Osteoblast (primary cell): ENCODE measurements at places on chromosomes 1 and 21. TPM values are rescaled to one million over a fixed set of nuclear protein-coding genes. Genes with fewer than 3 reads are reported as not detected.
A peak's percentile ranks its signal among the peaks of the same experiment; 100 is the strongest.

MTHFR gene
- total RNA-seq, result 32.6 and 34.5 TPM in 2 replicates

- DNase-seq, result no peak
These were observed 18.7 kb upstream of the FMOD start for GRCh38 chr1:203369666-203370065.

C8B gene
- total RNA-seq, result not detected in 2 replicates

DNA sequence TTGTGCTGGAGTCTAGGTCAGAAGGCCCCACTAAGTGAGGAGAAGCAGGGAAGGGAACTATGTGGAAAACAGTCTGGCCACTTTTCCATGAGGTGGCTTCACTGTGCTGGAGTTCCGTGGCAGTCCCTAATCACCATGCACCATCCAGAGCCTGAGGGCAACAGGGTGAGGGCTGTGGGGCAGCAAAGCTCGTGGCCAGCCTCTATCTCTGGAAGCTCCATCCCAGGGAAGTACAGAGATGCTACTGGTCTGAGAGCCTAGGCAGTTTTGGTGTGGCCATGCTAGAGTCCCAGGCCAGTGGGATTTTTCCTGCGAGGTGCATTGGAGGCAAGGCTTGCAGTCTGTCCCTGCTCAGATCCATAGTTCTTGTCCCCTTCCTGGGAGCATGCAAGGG, 157.3 kb upstream of the LRRC7 start:
- no peak for DNase-seq

- DNase-seq, result no peak
These were observed 65.1 kb downstream of the DDR2 start for GRCh38 chr1:162697140-162697895.

DNA sequence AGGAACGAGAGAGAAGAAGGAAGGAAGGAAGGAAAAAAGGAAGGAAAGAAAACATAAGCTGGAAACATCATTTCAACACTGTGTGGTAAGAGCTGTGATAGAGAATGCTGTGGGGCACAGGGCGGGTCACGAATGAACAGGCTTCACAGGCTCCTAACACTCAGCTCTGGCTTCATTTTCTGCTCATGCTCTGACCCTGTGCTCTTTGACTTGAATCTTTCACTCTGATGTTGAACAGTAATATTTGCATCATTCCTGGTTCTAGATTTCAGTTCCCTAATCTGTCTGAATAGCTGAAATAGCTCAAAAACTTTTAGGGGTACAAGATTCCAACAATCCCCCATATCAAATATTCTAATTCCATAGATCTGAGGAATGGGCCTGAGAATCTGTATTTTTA, 207.3 kb downstream of the LHX8 start:
- no peak for DNase-seq

GRCh38 chr1:29849991-29850757, 613.9 kb downstream of the PTPRU start:
- DNase-seq, result no peak

GRCh38 chr1:177925006-177925405, 44.9 kb downstream of the SEC16B start:
- DNase-seq, result no peak

DNA sequence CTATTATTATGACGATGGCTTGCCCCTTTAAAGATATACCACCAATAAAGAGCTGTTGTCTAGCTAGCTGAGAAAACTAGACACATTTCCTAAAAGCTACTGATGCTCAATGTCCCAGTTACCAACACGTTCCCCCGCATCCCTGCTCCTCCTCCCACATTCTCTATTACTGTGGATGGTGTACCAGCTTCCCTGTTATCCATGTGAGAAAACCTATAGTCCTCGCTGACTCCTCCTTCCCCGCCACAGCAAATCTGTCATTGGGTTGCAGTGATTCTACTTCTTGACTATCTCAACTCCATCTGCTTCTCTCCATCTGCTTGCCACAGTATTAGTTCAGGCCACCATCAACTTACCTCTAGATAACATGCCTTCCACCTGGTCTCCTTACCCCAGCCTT, 337.5 kb downstream of the KCNH1 start:
- no peak for DNase-seq

VN1R5 gene
- total RNA-seq, result not detected in 2 replicates

LCE1B gene
- not detected in 2 replicates for total RNA-seq

GRCh38 chr1:115134850-115135480, 45.7 kb upstream of the TSPAN2 start:
- peak; percentile 87 for DNase-seq

DNA sequence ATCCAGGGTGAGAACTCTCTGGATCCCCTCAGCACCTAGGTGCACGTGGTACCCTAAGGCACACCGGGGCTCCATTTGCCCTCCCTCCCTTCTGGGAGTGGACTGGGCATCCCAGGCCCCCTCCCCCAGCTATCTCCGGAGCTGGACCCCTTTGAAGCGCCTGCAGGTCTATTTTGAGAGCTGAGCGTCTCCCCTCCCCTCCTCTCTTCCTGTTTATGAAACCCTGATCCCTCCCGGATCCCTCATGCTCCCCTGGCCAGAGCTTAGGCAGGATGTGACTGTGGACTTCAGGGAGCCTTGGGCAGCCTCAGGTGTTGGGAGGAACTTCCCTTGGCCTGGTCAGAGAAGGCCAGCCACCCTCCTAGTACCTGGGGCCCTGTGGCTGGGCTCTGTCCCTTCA, 10.2 kb downstream of the RPS6KA1 start:
- no peak for DNase-seq

- no peak for DNase-seq
These were observed 12.6 kb downstream of the SUCO start for GRCh38 chr1:172545396-172546004.

- no peak for DNase-seq
These were observed 220.0 kb downstream of the LRRC40 start for GRCh38 chr1:69985376-69985775.

OR2G6 gene
- total RNA-seq, result not detected in 2 replicates

GRCh38 chr1:61797045-61797755, 54.9 kb downstream of the PATJ start:
- DNase-seq, result no peak

DNA sequence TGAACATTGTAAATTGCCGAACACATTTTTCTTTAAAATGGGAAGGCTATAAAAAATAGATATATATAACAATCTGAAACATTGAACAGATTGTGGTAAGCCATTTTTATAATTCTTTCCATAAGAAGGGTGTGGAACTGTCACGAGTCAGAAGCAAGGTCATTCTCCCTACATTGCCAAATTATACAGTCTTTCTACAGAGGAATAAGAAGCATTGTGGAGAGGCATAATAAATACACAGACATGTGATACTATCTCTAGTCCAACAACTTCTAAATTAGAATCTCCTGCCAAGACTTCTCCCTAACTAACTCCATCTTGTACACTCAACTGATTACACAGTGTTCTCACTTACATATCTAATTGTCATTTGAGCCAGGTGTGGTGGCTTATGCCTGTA, 227.9 kb downstream of the CENPF start:
- no peak for DNase-seq

OR2T35 gene
- not detected in 2 replicates for total RNA-seq

DNA sequence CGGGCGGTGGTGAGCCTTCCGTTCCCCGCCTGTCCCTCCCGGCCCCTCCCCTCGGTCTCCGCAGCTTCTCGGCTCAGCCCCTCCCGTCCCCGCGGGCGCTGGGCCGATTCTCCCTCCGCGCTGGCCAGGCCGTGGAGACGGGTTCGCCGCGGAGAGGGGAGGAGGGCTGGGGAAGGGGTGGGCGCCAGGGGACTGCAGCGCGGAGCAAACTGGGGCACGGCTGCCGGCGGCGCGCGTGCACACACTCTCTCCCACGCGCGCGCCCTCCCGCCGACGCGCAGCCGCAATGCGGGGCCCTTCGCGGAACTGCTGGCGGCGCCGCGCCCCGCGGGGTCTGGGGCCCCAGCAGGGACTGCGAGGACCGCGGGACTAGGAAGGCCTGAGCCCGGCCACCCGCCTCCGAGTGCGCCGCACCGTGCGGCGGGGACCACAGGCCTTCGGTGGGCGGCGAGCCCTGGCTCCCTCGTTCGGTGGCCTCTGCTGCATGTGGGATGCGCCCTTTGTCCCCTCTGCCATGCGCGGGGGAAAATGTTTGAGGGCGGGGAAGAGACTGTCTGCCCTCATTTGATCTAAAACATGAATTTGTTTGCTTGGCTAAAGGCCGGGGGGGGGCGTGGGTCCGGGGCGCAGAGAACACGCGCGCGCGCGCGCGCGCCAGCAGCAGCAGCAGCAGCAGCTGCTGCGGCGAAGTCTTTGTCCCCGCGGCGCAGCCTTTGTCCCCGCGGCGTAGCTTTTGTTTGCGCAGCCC, 90.7 kb upstream of the VAMP3 start:
- peak; percentile 95 for DNase-seq

CAPN8 gene
- total RNA-seq, result not detected in 2 replicates

DMAP1 gene
- total RNA-seq, result 19.4 and 19.9 TPM in 2 replicates

- DNase-seq, result no peak
These were observed 110.6 kb downstream of the HS2ST1 start for GRCh38 chr1:87024936-87025540.

DNA sequence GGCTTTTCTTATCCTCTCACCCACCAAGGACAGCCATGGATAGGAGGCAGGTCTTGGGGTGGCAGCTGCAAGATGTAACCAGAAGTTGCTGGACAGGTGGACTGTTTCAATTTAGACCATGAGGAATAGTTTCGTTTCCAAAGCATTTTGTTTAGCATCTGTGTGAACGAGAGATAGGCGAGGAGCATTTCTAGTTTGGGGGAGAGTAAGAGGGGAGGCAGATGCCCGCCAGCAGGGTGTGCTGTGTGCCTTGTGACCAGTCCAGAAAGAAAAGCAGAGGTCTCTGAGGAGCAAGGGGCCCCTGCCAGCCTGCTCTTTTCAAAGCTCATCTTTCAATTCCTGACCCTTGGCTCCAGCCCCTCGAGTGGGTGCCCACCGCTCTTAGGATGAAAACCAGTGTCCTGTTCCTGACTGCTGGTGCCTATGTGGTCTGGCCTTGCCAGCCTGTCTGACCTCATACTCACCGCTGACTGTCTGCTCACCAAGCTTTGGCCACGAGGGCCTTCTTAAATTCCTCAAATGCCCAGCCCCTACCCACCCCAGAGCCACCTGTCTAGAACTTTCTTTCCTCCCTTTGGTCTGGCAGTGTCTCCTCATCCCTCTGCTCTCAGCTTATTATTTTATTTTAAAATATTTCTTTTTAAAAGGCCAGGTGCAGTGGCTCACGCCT, 8.5 kb downstream of the SERINC2 start:
- peak; percentile 42 for DNase-seq

- DNase-seq, result peak; percentile 23
These were observed 19.2 kb downstream of the PKP1 start for GRCh38 chr1:201302163-201303152.

LCE6A gene
- not detected in 2 replicates for total RNA-seq

FHAD1 gene
- 0.72 and 1.8 TPM in 2 replicates for total RNA-seq

PDXK gene
- 88.4 and 89.4 TPM in 2 replicates for total RNA-seq

GRCh38 chr21:19120591-19120990, 717.0 kb upstream of the TMPRSS15 start:
- no peak for DNase-seq

HSD3B1 gene
- total RNA-seq, result not detected in 2 replicates

DNA sequence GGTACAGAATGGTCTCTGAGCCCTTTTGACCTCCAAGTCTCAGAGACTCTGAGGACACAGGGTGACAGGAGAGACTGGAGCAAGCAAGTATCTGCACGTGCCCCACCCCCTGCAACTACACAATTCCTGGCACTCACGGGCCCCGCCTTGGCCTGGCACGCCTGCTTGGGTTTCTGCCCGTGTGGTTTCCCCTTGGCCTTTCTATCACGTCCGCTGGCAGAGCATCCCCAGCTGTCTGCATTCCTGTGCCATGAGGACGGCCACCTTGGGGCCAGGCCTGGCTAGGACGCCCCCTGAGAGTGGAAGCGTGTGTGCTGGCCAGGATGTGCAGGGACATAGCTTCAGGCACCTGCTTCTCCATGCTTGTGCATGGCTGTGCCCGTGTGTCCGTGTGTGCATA, 14.3 kb upstream of the EDN2 start:
- peak; percentile 93 for DNase-seq

NFASC gene
- 28.6 and 36.9 TPM in 2 replicates for total RNA-seq

DNA sequence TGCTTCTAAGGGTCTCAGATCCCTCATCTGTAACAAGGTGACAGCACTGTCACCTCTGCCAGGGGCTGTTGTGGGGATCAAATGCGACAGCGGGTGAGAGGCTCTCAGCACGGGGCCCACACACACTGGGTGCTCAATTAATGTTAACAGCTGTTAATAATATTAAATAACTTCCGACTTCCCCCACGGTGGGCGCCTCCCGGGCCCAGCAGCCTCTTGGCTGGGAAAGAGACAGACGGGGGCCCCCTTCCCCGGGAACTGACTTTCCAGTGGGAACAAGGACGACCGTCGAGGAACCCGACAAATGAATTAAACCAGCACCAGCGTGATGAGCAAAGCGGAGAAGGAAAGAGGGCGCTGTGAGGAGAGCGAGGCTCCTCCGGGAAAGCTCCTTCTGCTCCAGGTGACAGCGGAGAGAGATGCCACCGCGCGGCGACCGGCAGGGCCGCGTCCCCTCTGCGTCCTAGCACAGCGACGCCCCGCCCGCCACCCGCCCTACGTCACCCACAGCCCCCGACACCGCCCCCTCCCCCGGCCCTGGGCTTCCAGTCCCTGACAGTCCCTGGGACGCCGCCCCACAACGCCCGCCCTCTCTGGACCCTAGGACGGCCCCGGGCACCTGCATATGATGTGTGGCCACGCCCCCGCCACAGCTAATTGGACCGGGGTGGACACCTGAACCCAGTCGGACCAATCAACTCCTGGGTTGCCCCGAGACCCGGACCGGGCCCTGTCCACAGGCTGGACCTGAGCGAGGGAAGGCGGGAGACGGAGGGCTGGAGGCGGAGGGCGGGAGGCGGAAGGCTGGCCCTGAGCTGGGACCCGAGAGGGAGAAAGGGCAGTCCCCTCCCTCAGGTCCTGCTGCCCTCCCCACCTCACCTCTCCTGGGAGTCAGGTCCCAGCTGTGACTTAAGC, 38.2 kb downstream of the MATN1 start:
- DNase-seq, result no peak

- DNase-seq, result peak; percentile 14
These were observed 138.2 kb downstream of the ZNF326 start for GRCh38 chr1:90133133-90133532.

- DNase-seq, result no peak
These were observed 125.5 kb upstream of the SERBP1 start for GRCh38 chr1:67555461-67556296.

DNA sequence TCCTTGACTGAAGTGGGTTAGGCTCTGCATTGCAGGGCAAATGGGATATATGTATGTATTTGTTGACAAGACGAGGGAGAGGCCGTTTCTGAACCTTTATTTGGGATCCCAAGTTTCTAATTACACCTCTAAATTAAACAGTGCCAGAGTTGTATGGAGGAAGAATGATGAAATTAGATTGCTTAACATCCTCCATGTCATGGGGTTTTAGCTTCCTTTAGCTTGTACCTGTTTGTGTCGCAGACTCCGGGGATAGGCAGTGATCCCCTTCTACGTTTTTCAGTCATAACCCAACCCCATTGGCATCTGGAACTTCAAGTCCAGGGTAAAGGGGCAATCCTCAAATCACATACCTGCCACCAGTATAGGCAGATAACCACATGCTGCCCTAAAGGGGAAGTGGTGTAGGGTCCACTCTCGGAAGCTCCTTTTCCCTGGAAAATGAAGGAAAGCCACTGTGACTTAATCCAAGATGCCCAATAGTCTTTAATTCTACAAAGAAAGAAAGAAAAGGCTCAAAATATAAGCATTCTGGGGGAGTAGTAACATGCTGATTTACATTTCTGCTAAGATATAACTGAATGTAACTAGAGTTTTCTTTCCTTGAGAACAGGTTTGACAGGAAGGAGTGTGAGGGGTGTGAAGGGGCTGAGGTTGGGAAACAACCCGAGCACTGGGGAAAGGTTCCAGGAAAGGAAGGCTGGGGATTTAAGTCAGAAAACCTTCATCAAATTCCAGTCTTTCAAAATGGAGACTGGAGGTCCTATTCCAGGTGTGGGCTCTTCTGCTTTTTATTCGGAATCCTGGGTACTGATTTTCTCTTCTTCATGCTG, 77.6 kb downstream of the RGL1 start:
- DNase-seq, result no peak
